ENCODE measurements at places on chromosomes 3 and 15.
A peak's percentile ranks its signal among the peaks of the same experiment; 100 is the strongest.

DNA sequence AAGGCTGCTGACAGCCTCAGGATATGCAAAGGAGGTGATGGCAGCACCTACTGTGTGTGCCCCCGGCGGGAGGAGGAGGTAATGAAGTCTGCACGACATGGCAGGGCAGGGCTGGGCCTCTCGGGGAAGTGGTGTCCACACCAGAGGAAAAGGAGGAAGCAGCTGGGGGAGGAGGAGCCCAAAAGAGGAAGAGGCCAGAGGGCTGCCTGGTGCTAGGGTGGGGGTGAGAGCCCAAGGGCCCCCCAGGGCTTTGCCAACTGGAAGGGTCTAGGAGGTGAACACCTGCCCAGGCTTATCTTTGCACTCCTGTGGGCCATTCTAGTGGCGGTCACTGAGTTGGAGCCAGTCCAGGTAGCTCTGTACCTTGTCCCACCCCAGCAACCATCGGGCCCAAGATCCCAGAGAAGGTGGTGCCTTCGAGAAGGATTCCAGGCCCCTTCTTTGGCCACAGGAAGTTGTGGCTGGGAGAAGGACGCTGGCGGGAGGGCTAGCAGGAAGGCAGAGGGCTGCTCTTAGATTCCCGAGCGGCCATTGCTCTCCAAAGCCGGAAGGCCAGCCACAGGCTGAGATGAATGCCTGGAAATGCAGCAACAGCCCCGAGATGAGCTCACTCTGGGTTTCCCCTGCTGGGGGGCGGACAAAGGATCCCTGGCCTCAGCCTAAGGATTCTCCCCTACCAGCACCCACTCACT, 7.0 kb downstream of the GNAI2 start:
- DNase-seq, result peak; percentile 53

DNA sequence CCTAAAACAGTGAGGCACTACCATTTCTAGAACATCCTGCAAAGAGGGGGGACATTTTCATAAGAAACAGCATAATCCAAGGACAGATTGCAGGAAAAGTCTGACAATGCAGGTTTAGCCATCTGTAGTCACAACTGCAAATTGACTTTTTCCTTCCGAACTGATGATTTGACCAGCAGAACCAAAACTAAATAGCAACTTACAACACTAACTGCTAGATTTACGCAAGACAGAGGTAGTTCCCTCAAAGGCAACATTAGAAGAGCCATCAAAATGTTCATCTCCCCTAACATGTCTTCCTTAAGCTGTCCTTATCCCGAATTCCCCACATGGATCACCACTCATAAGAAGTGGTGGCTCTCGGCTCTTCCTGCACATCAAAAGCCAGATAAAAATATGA, 129.6 kb downstream of the GADL1 start:
- DNase-seq, result no peak

DNA sequence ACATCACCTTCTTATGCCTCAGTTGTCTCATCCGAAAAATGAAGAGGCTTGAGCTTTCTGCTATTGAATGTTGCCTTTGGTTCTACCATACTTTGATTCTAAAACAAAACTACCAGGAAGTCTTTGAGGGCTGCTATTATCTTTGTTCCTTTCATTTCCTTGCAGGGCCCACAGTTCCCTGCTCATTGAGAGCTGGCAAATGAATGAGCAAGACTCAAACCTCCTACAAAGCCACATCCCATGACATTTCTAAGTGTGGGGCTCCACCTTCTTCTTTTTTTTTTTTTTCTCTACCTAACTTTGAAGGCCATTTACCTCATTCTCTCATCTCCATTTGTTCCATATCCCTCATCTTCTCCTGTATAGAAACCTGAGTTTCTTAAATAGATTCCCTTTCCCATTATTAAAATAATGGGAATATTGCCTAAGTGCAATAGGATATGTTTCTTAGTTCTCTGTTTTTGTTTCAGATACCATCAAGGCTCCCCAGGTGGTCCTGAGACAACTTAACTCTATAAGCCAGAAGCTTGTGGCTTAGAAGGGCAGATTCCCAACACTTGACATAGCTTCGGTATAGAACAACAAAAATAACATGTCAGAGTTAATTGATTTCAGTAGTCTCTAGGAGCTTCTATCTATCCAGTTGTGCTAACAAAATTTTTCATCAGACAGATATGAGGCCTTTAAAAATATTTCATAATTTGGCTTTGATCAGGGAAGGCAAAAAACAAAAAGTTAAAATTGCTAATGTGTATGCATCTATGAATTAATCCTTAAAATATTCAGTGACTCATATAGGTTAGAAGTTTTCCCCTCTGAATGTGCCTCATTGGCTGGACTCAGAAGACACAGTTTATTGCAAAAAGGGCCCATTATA, 951.6 kb downstream of the TUSC7 start:
- DNase-seq, result no peak

- no peak for DNase-seq
Measured at GRCh38 chr3:154125378-154126030, 4.3 kb downstream of the ARHGEF26 start.

DNA sequence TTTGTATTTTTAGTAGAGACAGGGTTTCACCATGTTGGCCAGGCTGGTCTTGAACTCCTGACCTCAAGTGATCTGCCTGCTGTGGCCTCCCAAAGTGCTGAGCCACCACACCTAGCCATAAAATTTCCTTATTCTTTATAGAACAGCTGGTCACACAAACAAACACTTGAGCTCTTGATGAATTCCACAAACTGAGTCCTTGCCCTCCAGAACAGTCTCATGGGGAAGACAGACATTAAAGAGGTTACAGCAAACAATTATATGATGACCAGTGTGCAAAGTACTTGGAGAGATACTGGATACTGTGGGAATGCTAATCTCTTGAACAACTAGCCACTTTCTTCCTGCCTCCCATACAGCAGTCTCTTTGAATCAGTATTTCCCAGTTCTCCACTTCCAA, 7.5 kb upstream of the ATP11B start:
- no peak for DNase-seq

DNA sequence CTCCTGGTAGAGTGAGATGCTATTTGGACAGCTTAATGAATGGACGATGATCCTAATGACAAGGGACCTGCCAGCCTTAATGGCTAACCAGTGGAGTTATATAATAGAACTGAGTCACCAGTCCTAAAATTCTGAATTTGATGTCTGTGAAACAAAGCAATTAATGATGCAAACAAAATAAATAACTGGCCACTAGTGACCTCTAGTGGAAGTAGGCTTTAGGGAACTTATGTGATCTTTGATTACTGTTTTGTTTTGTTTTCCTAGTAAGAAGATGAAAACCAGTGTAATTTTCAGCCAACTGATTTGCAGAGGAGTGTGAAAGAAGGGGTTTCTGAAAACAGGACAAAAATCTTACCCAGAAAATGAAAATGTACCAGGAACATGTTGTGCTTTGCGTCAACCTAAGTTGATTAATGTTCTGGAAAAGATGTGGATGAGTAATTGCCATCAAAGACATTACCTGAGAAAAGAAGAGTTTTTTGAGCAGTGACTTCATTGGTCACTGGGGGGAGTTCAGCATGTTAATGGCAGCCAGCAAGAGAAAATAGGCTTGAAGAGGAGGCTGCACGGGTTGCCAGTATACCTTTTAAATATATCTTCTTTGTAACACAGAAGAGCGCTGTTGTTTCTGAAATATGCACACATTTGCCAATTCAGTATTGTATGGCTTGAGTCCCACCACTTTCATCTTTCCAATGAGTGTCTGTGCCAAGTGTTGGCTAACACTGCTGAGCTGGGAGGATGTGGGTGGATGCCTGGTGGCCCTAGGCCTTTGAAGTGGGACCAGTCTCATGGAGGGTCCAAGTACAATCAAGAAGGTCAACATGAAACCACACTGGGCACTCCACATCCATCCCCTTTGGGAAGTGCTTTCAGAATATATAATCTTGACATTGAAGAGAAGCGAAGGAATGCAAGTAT, 9.3 kb downstream of the VEPH1 start:
- DNase-seq, result no peak

DNA sequence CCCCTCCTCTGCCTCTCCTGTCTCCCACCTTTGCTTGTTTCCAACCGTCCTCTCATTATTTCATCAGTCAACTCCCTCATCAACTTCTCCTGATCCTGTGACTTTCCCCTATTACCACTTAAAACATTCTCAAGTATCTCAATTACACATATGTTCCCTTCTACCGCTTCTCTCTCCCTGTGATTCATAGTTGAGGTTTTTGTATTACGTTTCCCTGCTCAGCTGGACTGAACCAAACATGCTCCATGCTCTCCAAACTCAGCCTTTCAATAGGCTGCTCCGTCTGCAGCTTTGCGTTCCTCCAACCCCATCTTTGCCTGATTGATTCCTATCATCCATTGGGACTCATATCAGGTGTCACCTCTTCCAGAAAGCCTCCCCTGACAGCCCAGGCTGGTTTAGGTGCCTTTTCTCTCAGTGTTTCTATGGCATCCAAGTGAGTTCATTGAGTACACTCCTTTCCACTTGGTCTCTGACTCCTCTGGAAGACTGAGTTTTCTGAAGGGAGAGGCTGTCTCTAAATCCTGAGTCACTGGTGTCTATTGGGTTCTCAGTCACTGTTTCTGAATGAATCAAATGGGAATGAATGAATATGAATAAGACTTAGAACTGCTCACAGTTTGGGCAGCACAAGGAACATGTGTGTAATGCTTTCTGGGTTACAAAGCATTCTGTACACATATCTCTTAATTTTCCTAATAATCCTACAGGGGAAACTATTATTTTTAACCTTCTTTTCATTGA, 56.4 kb downstream of the PLD1 start:
- no peak for DNase-seq

DNA sequence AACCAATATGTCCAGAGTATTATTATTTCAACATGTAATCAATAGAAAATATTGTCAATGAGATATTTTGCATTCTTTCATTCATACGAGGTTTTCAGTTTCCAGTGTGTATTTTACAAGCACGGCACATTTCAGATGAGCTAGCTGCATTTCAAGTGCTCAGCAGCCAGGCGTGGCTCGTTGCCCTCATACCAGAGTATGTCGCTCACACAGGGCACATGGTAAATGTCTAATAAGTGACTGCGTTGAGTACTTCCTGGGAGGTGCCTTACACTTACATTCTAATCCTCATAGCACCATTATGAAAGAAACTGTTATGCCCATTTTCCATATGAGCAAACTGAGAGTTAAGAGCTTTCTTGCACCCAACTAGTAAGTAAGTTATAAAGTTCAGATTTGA, 47.4 kb downstream of the TMEM266 start:
- DNase-seq, result no peak

GRCh38 chr3:159761369-159761768, 227.3 kb upstream of the IL12A start:
- no peak for DNase-seq

- no peak for DNase-seq
Measured at GRCh38 chr3:40321818-40322217, 12.3 kb downstream of the EIF1B start.

DNA sequence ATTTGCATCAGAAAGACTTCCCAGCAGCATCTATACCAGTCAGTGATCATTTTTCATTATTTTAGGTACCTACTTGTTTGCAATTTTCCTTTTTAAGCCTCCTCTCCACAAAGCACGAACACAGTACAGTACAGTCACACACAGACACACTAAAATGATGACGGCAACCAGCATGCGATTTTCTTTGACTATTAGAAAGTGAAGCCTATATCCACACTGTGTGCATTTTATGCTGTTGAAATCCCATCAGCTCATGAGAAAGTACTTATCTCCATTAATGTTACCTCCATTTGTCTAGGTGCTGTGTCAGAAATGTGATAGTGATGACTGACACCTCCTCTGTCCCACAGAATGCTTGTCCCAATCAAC, 294.7 kb upstream of the MEIS2 start:
- DNase-seq, result no peak

DNA sequence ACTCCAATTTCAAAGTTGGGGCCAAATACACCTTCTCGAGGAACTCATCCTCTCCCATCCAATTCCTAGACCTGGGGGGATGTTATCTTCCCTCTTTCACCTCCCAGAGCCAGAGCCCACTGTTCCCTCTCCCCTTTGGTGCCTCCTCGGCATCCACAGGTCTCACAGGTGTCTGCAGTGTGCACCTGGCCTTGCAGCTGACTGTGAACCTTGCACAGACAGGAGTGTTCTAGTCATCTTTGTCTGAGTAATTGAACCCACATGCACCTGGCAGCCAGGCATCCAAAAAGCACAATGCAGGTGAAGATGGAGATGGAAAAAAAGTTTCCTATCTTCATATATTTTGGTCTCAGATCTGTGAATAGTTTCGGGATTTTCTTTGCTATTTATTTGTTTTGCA, 30.8 kb downstream of the PCOLCE2 start:
- DNase-seq, result no peak

GRCh38 chr15:87563869-87564268, 692.7 kb downstream of the NTRK3 start:
- DNase-seq, result no peak

Data from stimulated activated naive CD4-positive, alpha-beta T cell treated with Interleukin-2 at 50 U/mL for 16 hours (primary cell).